NCI-H1092 treated with DMSO at 0.1 percent for 48 hours (cell line): ENCODE measurements at places on chromosomes 5 and 9.

DNA sequence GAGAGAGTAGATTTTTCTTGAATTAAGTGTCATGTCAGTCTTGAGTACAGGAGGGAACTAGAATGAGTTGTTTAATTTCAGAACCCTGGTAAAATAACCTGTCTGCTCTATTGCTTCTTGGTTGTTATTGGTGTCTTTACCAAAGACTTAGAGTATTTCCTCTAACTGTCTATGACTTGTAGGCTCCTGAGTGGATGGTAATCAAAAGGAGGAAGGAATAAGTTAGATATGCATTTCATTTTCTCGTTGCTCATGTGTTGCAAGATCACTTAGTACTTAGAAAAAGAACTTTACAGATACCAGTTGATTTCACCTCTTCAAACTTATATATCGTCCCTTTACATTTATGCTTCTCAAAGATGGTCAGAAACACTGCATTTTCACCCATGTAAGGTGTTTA lies 31.1 kb downstream of the UHRF2 start:
- no peak for DNase-seq

DNA sequence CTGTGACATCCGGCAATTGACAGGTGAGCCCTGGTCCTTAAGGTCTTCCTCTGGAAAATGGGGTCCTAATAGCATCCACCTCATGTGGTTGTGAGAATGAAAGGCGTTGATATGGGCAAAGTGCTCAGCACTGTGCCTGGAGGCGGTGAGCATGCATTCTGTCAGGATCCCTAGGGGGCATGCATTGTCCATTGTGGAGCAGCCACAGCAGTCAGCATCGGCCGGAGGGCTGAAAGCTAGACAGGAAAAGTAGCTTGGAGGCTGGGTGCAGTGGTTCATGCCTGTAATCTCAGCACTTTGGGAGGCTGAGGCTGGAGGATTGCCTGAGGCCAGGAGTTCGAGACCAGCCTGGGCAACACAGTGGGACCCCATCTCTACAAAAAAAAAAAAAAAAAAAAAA lies 122.2 kb downstream of the LHX2 start:
- peak; percentile 28 for DNase-seq

- DNase-seq = no peak
Measured at GRCh38 chr9:96246267-96246671, 55.7 kb downstream of the HSD17B3 start.

GRCh38 chr5:56142614-56143372 lies 90.3 kb downstream of the ANKRD55 start:
- DNase-seq = no peak

- DNase-seq = no peak
Measured at GRCh38 chr9:135583688-135584011, 22.1 kb downstream of the PAEP start.

DNA sequence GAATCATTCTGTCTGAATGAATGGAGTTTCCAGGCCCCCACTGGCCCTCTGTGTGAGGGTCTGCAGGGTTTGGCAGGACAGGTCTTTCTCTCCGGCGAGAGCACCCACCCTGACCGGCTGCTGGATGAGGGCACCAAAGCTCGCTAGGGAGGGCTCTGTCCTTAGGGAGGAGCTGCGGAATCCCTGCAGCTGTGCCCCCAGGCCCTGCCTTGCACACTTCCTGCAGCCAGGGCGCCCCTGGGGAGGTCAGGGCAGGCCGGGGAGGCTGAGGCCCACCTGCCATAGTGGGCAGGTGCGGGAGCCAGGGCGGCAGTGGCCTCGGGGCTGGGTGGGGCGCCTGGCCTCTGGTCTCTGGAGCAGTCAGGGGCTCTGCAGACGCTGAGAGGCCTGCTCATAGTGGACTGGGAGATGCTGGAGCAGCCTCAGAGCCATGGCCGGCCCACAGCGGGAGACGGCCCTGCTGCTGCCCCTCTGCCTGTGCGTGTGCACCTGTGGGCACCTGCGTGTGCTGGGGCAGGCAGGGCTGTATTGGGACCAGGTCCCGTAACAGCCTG lies 36.1 kb downstream of the EXOC3 start:
- DNase-seq = no peak

DNA sequence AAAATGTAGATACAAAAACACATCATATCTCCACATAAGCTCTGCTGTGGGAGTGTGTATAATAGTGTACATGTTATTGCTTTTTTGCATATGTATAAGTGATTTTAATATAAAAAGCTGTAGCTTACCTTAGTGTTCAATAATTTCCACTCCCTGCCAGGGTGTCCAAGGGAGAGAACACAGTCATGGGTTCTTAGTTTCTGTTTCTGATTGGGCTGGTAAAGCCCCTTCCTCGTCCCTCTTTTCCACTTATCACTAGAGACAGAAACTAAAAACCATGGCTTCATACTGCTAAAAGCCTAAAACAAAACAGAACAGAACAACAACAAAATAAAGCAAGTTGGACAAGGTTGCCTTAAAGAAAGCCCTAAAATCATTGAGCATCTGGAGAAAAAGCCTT lies 74.4 kb upstream of the S1PR3 start:
- DNase-seq = no peak

GRCh38 chr9:72154468-72155285 lies 5.4 kb downstream of the GDA start:
- no peak for DNase-seq
